ENCODE measurements at places on chromosomes 4 and X.

GRCh38 chrX:17922303-17922702, 61.2 kb upstream of the RAI2 start:
- DNase-seq: peak; percentile 1

GRCh38 chr4:2304877-2305561, 43.1 kb upstream of the MXD4 start:
- DNase-seq: no peak

GRCh38 chr4:102217345-102217744, 127.9 kb downstream of the SLC39A8 start:
- no peak for DNase-seq

DNA sequence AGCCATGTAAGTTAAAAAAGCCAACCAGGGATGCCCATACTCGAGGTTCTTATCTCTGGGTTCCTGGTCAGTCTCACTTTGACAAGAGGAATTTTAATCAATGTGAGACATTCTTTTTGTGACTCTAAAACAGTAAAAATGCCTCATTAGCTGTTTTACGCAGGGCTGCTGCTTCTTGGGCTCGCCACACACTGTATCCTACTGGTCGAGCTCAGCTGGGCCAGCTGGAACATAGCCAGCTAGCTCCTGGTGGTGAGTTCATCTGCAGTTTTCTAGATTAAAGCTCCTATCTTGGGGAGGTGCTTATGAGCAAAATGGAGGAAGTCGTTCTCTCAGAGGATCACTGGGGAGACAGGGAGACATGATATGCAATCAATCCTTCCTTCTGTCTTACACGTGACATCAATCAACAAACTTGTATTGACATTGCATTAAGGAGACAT, 55.9 kb upstream of the LEF1 start:
- peak; percentile 23 for DNase-seq

DNA sequence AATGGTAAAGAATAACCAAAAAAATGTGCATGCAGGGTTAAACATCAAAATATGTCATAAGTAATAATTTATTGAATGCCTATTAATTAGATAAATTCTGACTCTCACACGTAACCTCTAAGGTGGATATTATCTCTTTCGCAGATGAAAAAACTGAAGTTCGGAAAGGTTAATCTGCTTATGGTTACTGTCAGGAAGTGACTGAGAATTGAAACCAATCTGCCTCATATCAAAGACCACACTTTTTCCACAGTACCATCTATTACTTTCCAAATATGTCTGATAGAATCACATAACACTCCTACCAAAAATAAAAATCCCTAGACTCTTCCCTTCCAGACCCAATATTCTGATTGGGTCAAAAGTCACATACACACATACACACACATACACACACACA, 6.2 kb downstream of the CHIC2 start:
- DNase-seq: no peak

DNA sequence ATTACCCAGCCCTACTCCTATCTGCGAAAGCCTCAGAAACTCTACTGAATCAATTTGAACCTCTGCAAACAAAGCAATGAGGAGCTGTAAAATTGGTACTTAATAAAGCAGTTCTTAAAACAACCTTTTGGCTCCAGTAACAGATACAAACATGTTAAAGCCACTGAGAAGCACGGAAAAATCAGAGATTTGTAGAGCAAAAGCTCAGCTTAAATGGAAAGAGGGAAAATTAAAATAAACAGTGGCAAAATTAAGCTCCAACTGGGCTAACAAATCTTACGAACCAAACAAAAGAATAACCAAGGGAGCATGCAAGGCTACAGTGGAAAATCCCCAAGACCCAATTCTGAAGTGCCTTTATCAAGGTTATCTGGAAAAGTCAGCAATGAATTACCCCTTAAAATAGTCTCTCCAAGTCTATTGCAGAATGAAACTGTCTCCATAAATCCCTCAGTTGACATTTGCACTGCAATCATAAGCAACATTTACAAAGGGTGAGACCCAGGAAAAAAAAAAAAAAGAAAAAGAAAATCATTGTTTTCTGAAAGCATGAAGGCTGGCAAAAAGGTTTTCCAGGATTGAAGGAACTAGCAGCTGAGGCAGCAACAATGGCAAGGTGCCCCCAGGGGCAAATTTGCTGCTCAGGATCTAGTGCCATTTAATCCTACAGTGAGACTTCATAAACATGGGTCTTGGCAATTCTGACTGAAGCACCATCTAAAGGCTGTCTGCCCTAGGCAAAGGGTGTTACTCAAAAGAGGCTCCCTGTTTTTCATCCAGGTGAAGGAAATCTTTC, 40.1 kb downstream of the USP46 start:
- no peak for DNase-seq

- DNase-seq: no peak
Observed at GRCh38 chr4:15202481-15202880, 200.2 kb downstream of the CPEB2 start.

DNA sequence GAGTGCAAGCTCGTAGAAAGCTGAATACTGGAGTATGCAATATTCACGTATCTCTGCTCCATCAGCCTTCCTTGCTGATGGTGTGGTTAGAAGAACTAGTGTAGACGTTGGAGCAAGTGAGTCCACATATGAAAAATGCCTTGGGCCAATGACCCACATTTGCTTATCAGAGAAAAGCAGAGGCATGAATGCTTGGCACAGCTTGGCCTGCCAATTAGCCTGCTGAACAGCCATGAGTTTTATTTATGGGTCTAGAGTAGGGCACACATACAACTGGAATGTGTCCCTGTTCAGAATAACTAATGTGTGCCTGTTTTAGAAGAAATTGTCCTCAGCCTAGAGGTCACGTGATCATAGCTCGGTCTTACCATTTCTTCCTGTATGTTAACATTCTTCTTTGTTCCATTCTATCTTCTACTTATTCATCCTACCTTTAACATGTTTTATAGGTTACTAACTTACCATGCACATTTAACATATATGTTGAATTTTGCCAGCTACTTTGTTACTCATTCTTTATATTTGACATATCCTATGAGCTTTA, 432.7 kb upstream of the AADAT start:
- DNase-seq: no peak

DNA sequence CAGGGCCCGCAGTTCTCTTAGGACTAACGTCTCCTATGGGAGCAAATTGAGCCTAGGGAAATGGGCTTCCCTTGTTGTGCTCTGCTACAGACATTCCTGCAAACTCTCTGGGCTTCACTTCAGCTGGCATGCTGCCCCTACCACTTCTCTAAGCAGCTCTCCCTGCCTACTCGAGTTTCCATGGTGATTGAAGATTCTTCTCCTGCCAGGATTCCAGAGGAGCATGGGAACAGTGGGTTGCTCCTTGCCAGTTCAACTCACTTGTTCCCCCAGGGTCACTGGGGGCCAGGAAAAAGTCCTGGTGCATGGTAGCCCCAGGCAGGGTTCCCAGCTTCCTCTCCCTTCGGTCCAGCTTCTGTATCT, 21.1 kb upstream of the WDR17 start:
- DNase-seq: peak; percentile 78

GRCh38 chr4:107379054-107379869, 340.8 kb downstream of the PAPSS1 start:
- DNase-seq: peak; percentile 19

- DNase-seq: peak; percentile 53
Observed at GRCh38 chrX:154799556-154800348, 5.5 kb downstream of the MPP1 start.

Measured in tongue (tissue), 3 donors.